Right lung (tissue), 10 donors: ENCODE measurements at places on chromosomes 7 and 10.

DNA sequence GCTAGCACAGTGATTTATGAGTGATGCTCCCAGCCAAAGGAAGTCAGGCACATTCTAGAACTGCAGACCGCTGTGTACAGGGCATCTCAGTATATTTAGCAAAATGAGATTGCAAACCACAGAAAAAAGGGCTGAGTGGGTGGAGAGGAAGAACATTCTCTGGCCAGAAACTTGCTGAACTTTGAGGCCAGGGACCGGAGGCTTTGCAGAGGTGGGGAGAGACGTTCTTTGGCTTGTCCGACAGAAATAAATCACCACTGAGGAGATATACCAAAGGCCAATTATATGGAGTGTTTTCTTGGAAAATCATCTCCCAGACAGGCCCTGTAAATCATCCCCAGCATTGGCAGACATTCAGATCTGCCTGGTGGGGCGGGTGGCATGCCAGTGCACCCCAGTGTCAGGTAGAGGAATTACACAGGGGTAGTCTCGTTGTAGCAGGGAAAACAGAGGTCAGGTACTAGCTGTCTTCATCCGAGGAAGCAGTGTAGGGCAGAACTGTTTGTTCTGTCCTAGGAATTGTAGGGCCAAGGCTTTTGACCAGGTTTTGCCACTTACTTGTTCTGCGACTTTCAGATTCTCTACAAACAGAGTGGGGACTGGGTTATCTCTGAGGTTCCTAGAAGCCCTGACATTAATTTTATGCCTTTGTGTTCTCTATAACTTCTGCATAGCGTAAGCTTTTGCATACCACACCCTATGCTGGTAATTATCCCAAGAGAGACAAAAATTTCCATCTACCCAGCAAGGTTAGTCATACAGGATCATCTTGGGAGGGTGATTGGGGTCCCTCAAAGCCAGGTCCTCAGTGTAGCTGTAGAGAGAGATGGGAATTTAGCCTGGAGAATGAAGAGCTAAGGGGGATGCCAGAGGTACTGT, 655.6 kb downstream of the LRMDA start:
- no peak for DNase-seq

- DNase-seq, result no peak
Observed at GRCh38 chr10:78353636-78354035, 320.0 kb downstream of the RPS24 start.

DNA sequence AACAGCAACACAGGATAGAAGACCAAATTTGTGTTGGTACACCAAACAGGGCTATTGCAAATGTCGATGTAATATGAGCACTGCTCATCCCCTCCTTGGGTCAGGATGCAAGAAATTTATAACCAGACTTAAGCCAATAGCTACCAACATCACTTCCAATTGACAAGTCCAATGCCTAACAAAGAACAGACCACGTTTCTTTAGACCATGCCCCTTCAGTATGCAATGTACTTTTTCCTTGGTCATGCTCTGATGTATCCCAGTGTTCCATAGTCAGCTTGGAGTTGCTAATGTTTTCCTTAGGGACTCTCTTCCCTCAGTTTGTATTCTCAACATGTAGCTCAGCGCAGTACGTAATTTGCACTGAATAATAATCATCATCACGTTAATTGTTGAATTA, 7.8 kb downstream of the CACNA2D1 start:
- no peak for DNase-seq

- DNase-seq, result no peak
Observed at GRCh38 chr10:59706851-59707797, 2.5 kb downstream of the SLC16A9 start.

- no peak for DNase-seq
Observed at GRCh38 chr10:2556883-2557282, 510.5 kb upstream of the PFKP start.

DNA sequence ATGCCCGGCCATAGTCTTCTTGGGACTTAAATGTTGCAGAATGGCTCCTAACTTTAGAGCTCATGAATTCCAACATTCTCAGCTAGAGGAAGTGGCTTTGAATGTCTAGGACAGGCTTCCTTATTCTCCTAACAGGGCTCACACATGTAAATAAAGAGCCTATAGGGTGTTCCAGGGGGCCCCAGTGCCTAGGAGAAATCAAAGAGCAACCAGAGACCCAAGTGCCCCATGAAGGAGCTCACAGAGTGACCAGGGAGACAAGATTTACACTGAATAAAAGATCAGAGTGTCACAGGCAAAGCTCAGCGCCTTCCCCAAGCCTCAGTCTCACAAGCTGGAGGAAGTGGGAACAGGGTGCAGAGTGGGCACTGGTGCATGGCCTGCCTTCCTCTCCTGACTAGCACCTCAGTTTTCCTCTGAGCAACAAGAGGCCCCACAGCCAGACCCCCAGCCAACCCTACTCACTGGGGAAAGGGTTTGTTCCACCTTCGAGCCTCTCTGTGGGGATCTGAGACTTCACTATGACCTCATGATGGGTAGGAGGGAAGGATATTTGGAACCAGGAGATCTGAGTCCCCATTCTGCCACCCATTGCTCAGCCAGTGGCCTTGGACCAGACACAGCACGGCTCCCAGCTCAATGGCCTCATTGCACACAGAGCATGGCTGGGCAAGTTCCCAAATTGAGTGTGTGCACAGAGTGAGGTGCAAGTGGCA, 16.0 kb downstream of the TMEM273 start:
- DNase-seq, result no peak

- DNase-seq, result no peak
Observed at GRCh38 chr7:128954830-128955802, 17.4 kb downstream of the IRF5 start.

- DNase-seq, result no peak
Observed at GRCh38 chr10:32360241-32360640, 13.3 kb upstream of the EPC1 start.

GRCh38 chr7:152893801-152894294, 134.3 kb downstream of the ACTR3B start:
- no peak for DNase-seq

GRCh38 chr7:26583094-26583648, 281.2 kb downstream of the SKAP2 start:
- DNase-seq, result no peak
